ENCODE measurements at places on chromosomes 1 and 21. TPM values are rescaled to one million over a fixed set of nuclear protein-coding genes. Genes with fewer than 3 reads are reported as not detected.

GPR25 gene
- not detected for total RNA-seq

SLC45A1 gene
- 0.61 TPM for total RNA-seq

CELA2B gene
- total RNA-seq: 453 TPM

MTOR gene
- 22.6 TPM for total RNA-seq

ADAMTS4 gene
- total RNA-seq: 2.7 TPM

KRTAP19-3 gene
- not detected for total RNA-seq

SPRR5 gene
- total RNA-seq: not detected

LCE2C gene
- total RNA-seq: not detected

TFF3 gene
- 7.5 TPM for total RNA-seq

CFHR2 gene
- total RNA-seq: not detected

RHD gene
- total RNA-seq: not detected

NCMAP gene
- 7.1 TPM for total RNA-seq

RBP7 gene
- total RNA-seq: 2.7 TPM

C1QA gene
- 115 TPM for total RNA-seq

SPRR2G gene
- not detected for total RNA-seq

ATAD3B gene
- total RNA-seq: 14.1 TPM

SLC22A15 gene
- 2.7 TPM for total RNA-seq

LYPD8 gene
- not detected for total RNA-seq

SGIP1 gene
- total RNA-seq: 1.3 TPM

E2F2 gene
- total RNA-seq: not detected

CA14 gene
- total RNA-seq: not detected

OPTC gene
- total RNA-seq: not detected

AADACL4 gene
- total RNA-seq: not detected

DLGAP3 gene
- 0.93 TPM for total RNA-seq

RGS5 gene
- 15.7 TPM for total RNA-seq

CFAP141 gene
- total RNA-seq: not detected

ISG20L2 gene
- total RNA-seq: 7.8 TPM

EFCAB14 gene
- 29.3 TPM for total RNA-seq

NBPF20 gene
- total RNA-seq: 2.9 TPM

CAMK1G gene
- 0.06 TPM for total RNA-seq

ANXA9 gene
- total RNA-seq: 13.0 TPM

HES3 gene
- total RNA-seq: not detected

ITLN1 gene
- total RNA-seq: 0.51 TPM

OLFML2B gene
- total RNA-seq: 1.7 TPM

OR2T2 gene
- not detected for total RNA-seq

CTSS gene
- 126 TPM for total RNA-seq

NBPF3 gene
- total RNA-seq: 3.3 TPM

IQCC gene
- 1.6 TPM for total RNA-seq

SHISA4 gene
- 4.3 TPM for total RNA-seq

SLC19A2 gene
- total RNA-seq: 8.9 TPM

BRINP2 gene
- 0.19 TPM for total RNA-seq

ATP13A2 gene
- total RNA-seq: 44.0 TPM

All from pancreas (tissue), 10 donors.